ENCODE measurements at places on chromosomes 6 and 20.

- no peak for DNase-seq
These were observed 49.9 kb upstream of the COL21A1 start for GRCh38 chr6:56297022-56297989.

DNA sequence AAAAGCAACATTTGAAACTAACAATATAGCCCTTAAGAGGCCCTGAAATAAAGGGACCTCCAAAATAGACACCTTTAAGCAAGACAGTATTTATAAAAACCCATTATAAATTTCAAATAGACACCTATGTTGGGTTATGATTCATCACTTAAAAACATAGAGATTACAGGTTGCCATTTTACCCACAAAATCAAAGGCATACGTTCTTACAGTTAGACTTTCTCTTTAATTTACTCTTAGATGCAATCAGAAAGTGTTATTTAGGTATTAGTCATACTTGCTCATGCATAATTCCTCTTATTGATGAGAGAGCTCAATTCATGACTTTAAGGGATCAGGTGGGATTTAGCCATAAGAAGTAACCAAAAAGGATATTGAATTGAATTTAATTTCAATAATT lies 51.5 kb upstream of the TMEM200A start:
- no peak for DNase-seq

DNA sequence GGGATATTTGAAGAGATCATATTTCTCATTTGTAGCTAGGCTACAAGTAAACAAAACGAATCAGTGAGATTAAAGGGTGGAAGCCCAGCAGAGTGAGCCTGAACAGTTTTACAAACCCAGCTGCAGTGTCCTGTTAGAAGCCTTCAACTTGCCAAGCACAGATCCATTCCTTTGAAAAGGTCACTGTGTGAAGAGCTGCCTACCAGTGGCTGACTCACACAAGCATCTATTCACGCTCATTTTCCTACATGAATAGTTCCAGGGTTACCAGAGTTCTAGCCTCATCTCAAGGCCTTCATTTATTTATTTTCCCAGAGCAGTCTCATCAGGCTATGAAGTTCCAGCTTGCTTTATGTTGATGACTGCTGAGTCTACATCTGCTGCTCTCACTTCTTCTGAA lies 25.7 kb upstream of the MLIP start:
- peak; percentile 17 for DNase-seq

- no peak for DNase-seq
These were observed 858 bp downstream of the RWDD1 start for GRCh38 chr6:116572162-116572561.

- no peak for DNase-seq
These were observed 148.7 kb upstream of the CARMIL1 start for GRCh38 chr6:25130518-25130917.

GRCh38 chr6:131954059-131954774 lies 3.0 kb upstream of the CCN2 start:
- DNase-seq, result no peak

DNA sequence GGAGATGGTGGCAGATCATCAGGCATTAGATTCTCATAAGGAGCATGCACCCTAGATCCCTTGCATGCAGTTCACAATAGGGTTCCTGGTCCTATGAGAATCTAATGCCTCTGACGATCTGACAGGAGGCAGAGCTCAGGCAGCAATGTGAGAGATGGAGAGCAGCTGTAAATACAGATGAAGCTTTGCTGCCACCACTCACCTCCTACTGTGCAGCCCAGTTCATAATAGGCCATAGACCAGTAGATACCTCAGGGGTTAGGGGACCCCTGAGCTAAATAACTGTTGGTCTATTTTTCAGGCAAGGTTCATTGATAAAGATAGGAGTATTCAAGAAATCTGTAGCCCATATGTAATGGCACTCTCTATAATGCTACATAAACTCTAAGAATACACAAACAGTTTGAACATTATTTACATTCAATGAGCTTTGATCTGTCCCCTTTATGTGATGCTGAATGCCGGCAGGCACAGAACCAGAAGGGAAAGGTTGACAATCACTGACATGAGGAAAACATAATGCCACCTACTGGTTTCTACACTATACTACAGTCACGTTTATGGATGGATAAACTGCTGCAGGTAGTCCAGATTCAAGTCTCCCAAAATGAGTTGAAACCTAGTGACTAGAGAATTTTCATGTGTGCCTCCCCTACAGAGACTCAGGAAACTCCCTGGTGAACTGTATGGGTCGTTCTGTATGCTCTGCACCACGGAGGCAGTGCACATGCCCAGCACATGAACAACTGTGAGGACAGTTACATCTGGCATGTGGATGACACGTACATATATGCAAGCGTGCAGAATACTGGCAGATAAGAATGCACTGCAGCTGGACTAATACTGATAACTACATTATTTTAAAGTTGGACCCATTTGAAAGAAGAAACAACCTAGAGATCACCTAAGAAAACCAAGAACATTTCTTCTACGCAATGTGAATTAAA lies 72.0 kb downstream of the DST start:
- DNase-seq, result peak; percentile 13

DNA sequence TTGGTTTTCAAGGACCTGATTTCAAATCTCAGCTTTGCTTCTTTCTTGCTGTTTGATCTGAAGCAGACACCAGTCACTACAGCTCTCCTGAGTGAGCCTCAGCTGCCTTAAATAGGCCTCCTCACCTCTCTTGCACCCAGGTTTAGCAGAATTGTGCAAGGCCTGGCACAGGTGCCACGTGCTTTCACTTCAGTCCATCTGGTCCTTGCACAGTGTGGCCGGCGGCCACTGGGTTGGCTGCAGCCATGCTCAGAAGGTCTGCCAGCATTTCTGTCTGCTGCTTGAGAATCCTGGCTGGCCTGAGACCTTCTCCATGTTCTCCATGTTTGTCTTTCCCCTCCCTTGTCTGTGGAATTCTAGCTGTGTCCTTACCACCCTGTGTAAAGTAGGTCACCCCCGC lies 14.5 kb upstream of the DAAM2 start:
- DNase-seq, result no peak

GRCh38 chr6:27230758-27231111 lies 16.8 kb upstream of the PRSS16 start:
- DNase-seq, result no peak

- DNase-seq, result peak; percentile 76
These were observed 119.5 kb downstream of the ARHGAP18 start for GRCh38 chr6:129590408-129591022.

DNA sequence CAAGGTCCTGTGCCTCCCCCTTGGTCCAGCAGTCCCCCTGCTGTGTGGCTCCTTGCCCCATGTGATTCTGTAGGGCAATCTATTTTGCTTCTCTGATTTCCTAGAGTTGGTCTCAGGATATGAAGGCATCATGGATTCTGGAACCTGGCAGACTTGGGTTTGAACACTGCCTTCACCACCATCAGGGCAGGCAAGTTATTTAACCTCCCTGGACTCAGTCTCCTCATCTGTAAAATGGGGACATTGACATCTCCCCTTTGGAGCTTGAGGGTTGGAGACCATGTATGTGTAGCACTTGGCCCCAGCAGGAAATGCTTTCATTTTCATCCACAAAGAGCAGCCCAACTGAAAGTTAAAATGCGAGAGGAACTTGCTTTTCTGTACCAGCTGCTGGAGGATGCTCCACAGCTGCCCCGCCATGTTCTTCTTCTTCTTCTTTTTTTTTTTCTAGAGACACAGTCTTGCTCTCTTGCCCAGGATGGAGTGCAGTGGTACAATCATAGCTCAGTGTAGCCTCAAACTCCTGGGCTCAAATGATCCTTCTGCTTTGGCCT lies 6.7 kb downstream of the TOX2 start:
- DNase-seq, result no peak

DNA sequence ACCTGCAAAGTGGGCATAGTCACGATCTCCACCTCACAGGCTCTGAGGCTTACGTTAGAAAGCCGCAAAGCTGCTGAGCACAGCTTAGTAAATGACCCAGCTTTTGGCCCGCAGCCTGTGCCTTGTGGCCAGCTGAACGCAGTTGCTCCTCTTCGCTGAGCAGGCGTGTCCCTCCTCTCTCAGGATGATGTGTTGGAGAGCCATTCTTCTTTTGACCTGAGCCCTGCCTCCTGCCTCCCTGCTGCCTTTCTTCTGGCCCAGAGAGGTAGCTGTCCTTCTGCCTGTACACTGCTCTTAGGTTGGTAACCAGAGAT lies 47.6 kb upstream of the MYL9 start:
- DNase-seq, result peak; percentile 17

GRCh38 chr20:59171986-59172385 lies 8.4 kb downstream of the ZNF831 start:
- DNase-seq, result no peak

GRCh38 chr20:39282619-39283092 lies 320.5 kb downstream of the DHX35 start:
- no peak for DNase-seq

- no peak for DNase-seq
These were observed 11.1 kb upstream of the EYA4 start for GRCh38 chr6:133230052-133230451.

- DNase-seq, result no peak
These were observed 157.2 kb downstream of the PTPRT start for GRCh38 chr20:43032459-43032858.

GRCh38 chr20:43843096-43843964 lies 71.3 kb upstream of the TOX2 start:
- peak; percentile 34 for DNase-seq

DNA sequence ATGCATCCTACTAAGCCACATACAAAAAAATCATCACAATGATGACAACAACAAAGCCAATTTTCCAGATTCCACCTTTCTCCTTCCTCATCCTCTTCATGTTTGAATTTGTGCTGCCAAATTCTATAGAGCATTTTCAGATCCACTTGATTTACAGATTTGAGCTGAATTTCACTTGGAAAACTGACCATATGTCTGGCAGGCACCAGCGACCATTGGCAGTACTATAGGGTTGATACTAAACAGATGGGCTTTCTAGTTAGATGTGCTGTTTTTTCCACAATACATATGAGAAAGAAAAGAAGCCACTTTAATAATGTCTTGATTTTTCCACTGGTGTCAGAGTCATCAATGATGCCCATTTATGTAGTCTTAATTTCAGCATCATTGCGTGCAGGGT lies 127.0 kb downstream of the PHACTR3 start:
- DNase-seq, result no peak

- peak; percentile 53 for DNase-seq
These were observed 1.6 kb downstream of the PRDM1 start for GRCh38 chr6:106087548-106088325.

GRCh38 chr6:72676995-72677394 lies 55.1 kb downstream of the KCNQ5 start:
- DNase-seq, result no peak

DNA sequence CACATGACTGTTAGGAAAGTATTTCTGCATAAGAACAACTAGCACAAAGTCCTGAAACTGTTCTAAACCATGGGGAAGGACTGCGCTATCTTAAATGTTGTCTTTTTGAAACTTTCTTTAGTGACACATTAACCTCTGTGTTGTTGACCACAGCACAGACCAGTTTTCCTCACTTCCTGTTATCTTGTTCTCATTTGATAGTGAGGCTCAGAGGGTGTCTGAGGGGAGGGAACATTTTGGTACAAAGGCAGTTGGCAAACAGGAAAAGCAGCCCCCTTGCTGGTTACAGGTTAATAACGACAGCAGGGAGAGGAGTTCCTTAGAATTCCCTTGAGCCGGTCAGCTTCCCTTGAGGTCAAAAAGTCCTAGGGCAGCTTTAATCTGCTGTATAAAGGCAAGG lies 143.5 kb upstream of the BMP2 start:
- DNase-seq, result no peak

- no peak for DNase-seq
These were observed 4.9 kb downstream of the VGLL2 start for GRCh38 chr6:117270055-117270842.

DNA sequence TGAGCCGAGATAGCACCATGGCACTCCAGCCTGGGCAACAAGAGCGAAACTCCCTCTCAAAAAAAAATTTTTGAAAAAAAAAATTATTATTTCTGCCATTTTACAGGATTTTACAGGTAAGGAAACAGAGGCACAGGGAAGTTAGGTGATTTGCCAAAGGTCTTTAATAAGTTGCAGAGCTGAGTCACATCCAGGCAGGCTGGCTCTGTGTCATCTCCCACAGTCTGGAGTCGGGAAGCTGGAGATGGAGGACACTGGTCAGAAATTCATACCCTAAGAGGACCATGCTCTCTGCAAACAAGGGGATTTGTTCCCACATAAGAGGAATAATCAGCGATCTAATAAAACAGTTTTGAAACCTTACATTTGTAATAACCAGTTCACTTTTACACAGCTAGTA lies 24.1 kb downstream of the HECA start:
- DNase-seq, result no peak

DNA sequence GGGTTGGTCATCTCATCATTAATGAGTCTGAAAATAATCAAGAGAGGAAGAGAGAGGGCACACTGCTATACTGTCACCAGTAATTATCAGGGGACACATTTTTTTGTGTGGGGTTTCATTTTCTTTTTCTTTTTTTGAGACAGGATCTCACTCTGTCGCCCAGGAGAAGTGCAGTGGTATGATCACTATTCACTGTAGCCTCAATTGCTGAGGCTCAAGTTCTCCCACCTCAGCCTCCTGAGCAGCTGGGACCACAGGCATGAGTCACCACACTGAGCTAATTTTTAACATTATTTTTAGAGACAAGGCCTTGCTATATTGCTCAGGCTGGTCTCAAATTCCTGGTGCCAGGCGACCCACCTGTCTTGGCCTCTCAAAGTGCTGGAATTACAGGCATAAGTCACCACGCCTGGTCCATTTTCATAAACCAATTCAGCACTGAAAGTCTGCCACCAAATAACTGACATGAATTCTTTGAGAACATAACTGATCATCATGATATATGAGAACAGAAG lies 43.3 kb downstream of the EPHA7 start:
- no peak for DNase-seq

DNA sequence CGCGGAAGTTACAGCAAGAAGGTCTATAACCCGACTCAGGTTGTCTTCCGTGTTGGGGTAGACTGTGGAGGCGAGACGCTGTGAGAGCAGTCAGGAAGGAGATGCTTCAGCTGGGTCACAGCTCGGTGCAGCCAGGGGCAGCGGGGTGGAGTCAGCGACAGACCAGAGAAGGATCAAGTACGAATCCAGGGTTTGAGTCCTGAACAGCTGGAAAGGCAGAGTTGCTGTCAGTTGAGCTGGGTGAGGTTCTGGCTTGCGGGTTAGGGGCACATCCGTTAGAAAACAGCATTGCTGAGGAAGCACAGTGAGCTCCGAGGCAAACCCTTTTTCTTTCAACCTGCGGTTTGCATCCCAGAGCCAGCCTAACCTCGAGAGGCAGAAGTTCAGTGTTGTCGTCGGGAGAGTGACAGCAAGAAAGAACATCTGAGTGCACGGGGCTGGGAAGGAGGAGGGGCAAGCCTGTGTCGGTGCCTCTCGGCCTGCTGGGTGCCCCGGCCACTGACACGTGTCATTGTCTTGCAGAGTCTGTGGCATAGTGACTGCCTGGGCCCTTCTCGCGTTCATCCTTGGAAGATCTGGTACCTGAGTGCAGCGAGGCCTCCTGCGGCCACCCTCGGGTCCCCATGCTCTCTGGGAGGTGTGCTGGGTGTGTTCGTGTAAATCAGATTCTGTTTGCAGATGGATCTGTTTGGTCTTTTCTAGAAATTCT lies 20.0 kb downstream of the PNLDC1 start:
- no peak for DNase-seq

DNA sequence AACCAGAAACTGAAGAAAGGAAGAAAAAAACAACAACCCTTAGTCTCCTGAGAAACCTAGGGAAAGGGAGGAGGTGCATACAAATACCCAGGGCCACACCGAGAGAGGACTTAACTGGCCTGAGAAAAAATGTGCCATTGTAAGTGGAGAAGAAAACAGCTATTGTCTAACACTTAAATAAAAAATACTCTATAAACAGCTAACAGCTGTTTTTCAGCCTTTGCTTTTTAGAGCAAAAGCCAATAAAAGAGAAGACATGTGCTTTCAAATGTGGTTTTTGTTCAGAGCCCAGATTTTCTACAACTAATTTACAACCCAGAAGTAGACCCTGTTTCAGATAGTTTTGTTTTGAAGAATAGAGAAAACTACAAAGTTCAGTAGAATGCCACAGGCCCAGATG lies 56.0 kb upstream of the SLC22A16 start:
- DNase-seq, result no peak
